T-helper 2 cell (primary cell): ENCODE measurements at places on chromosomes 7 and 10.

DNA sequence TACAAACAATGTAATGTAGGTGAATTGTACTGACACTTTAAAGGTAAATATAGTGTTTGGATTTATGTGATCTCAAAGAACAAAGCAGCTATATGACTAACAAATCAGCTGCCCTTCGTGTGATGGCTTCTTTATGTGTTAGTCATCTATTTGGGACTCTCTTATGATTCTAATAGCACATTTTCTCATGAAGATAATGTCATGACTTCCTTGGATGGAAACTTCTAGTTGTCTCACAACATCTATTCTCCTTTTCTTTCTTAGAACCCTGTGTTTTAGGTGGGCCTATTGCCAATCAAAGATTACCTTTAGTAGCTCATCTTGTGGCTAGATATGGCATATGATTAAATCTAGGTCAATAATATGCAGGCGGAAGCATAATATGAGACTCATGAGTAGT lies 45.0 kb downstream of the TMEM106B start:
- no peak for DNase-seq

DNA sequence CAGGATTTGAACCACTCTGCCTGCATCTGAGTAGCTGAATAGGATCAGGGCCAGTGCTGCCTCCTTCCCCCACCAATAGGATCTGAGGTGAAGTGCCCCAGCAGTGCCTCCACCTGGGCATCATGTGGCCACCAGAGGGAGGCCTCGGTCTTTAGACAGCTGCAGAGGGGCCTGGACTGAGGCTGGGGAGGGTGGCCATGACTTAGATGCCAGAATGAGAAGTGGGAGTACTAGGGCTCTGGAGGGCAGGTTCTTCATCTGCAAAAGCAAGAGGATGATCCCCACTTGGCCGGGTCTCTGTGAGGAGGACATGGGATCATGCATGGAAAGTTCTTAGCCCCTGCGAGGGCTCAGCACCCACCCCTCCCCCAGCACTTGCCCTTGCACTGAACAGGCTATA lies 56.9 kb downstream of the NEUROG3 start:
- no peak for DNase-seq

GRCh38 chr10:32744321-32744720 lies 213.7 kb downstream of the ITGB1 start:
- no peak for DNase-seq

GRCh38 chr10:45238896-45239295 lies 76.5 kb downstream of the OR13A1 start:
- no peak for DNase-seq

GRCh38 chr7:68313806-68314205 lies 1284.5 kb upstream of the AUTS2 start:
- DNase-seq, result no peak

DNA sequence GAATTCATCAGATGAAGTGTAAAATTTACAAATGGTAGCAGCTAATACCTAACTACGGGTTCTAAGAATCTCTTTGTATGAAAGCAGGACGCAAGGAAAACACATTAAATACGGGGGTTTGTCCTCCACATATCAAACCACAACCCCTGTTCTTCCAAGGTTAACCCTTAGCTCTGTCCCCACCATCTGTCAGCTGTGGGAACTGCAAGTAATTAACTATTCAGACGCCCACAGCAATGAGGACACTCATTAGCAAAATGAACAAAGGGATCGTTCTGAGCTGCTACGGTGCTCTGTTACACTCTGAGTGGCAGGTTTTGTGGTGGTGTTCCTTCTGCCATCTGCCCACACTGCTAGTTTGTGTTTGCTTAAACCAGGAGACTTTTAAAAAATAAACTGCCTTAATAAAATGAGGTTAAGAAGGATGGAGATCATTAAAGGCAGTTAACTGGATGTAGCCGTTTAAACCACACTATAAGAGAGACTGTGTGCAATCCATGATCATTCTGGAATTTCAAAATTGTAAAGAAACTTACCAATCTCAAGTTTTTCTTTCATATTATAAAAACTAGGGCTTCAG lies 51.4 kb downstream of the C10orf67 start:
- peak; percentile 44 for DNase-seq

DNA sequence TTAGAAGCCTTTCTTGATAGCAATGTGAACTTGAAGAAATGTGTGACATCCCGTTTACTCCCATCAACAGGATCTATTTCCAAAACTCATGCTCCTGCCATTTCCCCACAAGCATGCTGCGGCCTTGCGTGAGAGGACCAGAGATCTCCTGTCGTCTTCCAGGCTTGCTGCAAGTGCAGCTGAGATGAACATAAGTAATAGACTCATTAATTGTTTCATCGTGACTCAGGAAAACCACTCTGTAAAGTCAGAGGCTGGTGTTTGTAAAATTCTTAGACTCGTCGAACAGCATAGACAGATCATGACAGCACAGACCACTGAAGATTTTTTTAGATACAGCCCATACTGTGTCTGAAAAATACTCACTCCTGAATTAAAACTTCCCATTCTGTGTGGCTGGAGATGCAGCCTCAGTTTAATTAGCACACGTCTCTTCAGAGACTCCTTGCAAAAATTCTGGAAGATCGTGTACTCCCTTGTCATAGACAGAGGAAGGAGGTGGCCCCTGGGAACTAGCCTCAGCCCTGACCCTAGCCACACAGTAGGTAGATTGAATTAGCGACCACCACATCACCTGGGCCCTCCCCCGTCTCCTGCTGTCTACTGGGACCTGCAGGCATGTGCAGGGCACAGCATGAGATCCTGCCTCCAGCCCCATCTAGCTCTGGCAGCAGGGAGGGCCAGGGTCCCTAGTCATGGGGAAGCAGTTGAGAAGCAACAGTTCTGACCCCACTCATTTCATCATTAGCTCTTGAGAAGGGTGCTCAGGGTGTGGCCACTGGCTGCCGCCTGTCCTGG lies 226.0 kb downstream of the CELF2 start:
- no peak for DNase-seq

- no peak for DNase-seq
Measured at GRCh38 chr7:106625678-106626301, 35.2 kb downstream of the CCDC71L start.

GRCh38 chr7:133491846-133492652 lies 239.2 kb downstream of the EXOC4 start:
- DNase-seq, result no peak

DNA sequence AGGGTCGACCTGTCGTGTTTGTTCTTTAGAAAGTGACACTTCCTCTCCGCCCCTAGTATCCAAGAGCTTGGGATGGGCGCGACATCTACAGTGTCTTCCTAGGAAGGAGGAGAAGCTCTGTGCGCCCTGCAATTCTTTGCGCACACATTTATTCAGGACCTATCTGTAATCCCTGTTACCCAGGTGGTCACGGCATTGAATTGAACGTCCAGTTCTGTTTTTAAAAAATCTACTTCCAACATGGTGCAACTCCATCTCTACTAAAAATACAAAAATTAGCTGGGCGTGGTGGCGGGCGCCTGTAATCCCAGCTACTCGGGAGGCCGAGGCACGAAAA lies 606 bp upstream of the LAMB1 start:
- DNase-seq, result no peak

GRCh38 chr10:43955978-43956377 lies 307.3 kb upstream of the ZNF32 start:
- DNase-seq, result no peak

DNA sequence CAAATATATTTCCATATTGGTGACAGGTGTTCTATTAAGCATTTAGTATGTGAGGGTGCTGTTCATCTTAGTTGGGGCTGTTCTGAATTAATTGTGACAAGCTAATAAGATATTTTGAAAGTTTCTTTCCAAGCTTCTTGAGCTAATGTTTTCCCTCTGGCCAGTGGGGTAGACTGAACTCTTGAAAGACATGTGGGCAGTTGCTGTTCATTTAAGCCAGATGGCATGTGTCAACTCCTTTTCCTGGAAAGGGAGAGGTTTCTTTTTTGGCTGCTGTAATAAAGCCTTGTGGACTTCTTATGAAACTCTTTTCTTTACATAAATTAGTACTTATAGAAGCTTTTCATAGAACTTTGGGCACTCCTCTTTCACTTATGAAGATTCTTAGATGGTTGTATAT lies 21.7 kb downstream of the RAB18 start:
- DNase-seq, result no peak
